ENCODE measurements at places on chromosomes 2 and 18.

- DNase-seq = no peak
Measured at GRCh38 chr2:52710810-52711618, 1056.6 kb upstream of the CHAC2 start.

- DNase-seq = no peak
Measured at GRCh38 chr2:42286268-42286946, 74.6 kb downstream of the COX7A2L start.

- no peak for DNase-seq
Measured at GRCh38 chr2:109523121-109523520, 90.6 kb downstream of the SEPTIN10 start.

DNA sequence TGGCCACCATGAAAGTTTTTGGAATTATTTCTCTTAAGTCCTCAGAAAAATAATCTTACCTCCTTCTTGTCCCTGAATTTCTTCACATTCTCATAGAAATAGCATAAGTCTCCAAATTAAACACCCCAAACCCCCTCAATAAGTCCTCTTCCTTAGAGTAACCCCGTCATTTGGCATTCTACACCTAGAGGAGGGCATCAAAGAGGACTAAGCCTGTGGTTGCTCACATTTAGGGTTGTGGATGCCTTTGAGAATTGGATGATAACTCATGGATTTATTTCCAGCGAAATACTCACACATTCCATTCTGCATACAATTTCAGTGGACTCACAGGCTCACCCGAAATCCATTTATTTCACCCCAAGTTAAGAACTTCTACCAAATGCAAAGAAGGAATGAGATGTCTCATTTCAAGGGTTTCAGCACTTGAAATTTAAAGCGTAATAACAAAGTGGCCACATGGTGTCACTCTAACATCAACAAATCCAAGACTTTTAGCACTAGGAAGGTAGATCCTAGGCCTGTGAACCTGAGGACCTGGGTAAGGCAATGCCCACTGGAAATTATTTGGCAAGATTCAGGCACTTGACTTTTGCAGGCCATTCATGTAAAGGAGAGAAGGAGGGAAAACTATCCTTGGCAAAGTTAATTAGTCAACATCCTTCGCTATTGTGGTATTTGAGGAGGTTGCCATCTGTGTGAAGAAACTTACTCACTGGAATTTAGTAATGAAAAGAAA, 24.6 kb downstream of the DYTN start:
- no peak for DNase-seq

Measured in activated T-helper 1 cell treated with anti-CD3 and anti-CD28 coated beads, Interleukin-2, amount 50 U/mL, for 16 hours (primary cell).